ENCODE measurements at places on chromosomes 16 and 17.

- DNase-seq, result no peak
These were observed 23.9 kb upstream of the AATK start for GRCh38 chr17:81189670-81190530.

GRCh38 chr17:73342050-73342522 is 30.3 kb upstream of the CDC42EP4 start:
- DNase-seq, result peak; percentile 91

DNA sequence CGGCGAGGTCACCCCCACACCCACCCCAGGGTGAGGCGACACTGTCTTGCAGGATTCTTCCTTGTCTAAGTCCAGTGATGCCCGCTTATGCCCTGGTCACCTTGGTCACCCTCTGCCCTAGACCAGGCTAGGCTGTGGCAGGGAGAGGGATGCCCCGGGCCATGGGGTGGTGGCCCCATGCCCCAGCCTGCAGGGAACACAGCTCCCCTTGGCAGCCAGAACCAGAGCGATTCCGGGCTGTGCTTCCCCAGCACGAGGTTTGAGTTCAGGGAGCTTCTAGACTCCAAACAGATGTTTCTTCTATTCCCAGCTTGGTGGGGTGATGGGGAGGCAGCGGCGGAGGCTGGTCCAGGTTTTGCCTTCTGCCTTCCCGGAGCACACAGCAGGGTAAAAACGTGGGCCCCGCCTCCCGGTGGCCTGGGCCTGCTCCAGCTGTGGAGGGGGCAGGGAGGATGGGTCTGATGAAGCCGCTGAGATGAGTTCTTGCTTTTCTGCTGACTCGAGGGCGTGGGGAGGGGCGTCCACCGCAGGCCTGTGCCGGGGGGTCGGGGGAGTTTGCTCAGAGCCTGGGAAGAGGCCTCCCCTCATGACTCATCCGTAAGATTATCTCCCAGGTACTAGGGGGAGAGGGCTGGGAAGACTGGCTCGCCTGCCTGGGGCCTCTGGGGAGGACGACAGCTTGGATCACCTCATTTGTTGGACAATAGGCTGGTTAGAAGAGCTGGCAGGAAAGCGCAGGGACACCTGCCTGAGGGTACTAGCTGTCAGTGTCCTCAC is 15.4 kb downstream of the SMTNL2 start:
- DNase-seq, result no peak

DNA sequence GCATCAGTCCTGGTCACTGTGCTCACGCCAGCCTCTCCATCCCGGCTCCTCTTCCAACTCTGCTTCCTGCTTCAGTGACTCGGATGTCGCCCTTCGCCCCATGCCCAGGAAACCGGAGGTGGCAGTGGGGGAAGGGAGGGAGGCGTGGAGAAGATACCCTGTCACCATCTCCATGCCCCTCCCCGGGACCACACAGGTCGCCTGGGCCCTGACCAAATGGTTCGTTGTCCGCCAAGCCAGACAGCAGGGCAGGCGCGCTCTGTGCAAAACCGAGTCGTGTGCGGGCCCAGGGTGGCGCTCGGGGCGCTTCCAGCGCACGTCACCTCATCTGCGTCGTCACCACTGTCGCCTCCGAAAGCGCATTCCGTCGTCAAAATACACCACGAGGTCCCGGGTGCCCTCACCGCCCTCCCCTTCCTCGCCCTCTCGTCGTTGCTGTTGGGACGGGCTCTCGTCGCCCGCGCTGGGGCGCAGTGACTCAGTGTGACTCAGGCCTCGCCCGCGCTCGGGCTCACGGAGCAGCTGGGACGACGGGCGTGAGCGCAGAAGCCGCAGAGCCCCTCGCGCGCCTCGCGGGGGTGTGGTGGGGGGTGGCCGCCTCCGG is 39.2 kb downstream of the ZNF778 start:
- DNase-seq, result no peak

GRCh38 chr17:60716766-60717165 is 39.1 kb downstream of the BCAS3 start:
- DNase-seq, result no peak

DNA sequence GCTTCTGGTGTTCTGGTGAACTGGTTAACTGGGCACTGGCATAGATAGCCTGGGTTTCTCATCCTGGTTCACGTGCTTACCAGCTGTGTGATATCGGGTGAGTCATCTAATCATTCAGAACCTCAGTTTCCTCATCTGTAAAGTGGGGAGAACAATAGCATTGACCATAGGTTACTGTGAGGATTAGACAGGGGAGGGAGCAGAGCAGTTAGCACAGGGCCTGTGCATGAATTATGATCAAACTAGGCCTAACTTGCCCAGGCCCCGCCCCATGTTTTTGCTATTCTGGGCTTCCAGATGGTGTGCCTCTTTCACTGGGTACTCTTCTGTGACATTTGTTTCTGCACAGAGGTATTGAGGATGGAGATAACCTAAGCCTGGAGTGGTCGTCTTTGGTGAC is 4.6 kb upstream of the KLHL36 start:
- no peak for DNase-seq

- no peak for DNase-seq
These were observed 172.4 kb downstream of the ABCA8 start for GRCh38 chr17:68782789-68783188.

DNA sequence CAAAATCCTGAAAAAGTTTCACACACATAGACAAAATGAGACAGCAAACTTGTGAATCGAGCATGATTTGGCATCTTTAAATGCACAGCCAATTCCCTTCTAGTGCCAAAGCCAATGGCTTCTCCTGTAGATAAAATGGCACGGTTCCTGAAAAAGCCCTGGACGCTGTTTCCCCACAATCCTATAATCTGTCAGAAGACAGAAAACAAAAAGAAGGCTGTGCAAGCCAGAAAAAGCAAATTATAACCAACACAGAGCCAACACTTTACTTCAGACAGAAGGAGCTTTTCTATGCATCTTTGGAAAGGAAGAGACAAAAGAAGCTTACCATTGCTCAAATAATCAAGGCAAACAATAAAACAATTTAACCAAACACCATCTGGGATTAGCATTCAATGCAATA is 23.8 kb downstream of the FAM222B start:
- DNase-seq, result no peak

GRCh38 chr16:4323071-4323844 is 7.4 kb downstream of the GLIS2 start:
- DNase-seq, result no peak

DNA sequence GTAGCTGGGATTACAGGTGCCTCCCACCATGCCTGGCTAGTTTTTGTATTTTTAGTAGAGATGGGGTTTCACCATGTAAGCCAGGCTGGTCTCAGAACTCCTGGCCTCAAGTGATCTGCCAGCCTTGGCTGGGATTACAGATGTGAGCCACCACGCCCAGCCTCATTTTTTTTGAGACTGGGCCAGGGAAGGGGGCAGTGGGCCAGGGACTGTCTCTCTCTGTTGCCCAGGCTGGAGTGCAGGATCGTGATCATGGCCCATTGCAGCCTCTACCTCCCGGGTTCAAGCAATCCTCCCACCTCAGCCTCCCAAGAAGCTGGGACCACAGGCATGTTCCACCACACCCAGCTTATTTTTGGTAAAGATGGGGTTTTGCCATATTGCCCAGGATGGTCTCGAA is 16.0 kb downstream of the RSL1D1 start:
- no peak for DNase-seq

- no peak for DNase-seq
These were observed 4.7 kb upstream of the CDH15 start for GRCh38 chr16:89166696-89167424.

DNA sequence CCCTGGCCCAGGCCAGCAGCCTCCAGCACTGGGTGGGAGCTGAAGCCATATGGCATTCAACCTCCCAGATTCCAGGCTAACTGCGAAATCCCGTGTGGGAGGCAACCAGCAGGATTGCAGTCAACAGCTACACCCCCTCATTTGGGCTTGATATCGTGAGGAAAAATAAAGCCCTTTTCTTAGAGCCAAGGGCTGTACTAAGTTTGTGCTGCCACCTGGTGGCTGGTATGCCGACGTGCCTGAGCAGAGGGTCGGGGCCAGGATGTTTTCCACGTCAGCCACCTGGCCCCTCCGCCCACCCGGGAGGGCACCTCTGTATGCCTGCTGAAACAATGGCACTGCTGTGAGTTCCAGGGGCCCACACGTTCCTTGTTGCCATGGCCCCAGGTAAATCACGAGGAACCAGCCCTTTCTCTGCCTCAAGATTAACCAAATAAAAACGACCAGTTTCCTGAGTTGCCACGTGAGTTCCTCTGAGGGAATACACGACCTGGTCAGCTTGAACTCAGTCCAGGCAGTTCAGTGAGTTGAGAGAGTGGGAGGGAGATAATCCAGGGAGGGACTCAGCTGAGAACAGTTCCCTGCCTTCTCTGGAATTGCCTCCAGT is 9.0 kb downstream of the TMEM98 start:
- peak; percentile 87 for DNase-seq

GRCh38 chr17:59494757-59495368 is 70.5 kb upstream of the DHX40 start:
- DNase-seq, result no peak

- no peak for DNase-seq
These were observed 214.2 kb upstream of the MON1B start for GRCh38 chr16:76976756-76977155.

DNA sequence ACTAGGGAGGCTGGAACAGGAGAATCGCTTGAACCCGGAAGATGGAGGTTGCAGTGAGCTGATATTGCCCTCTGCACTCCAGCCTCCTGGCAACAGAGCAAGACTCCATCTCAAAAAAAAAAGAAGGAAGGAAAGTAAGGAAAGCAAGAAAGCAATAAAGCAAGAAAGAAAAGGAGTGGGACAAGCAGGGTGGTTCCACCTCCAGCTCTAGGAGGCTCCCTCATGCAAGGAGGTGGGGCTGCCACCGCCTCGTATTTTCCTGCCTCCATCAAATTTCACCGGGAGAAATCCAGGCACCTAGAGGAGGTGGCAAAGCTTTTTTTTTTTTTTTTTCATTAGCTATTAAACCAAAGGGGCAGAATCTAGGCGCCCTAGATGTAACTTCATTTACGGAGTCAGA is 1.0 kb downstream of the CYB561 start:
- DNase-seq, result no peak

- DNase-seq, result no peak
These were observed 251.9 kb downstream of the IRX3 start for GRCh38 chr16:54034684-54035083.

DNA sequence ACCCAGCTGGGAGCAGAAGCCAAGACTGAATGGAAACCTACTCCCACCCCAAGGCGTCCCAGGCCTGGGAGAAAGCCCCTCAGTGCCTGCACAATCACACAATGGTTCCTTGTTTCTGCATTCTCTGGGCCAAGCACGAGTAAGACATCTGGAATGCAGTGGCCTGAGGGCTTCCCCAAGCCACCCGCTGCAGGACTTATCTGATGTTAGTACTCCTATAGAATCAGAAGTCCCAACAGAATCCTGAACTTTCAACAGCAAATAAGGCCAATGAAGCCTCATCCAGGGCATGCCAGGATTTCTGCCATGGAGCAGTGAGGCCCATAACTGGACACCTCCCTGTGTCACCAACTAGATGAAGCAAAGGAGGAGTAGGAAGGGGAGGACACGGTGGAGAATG is 28.6 kb downstream of the MYO18A start:
- no peak for DNase-seq

DNA sequence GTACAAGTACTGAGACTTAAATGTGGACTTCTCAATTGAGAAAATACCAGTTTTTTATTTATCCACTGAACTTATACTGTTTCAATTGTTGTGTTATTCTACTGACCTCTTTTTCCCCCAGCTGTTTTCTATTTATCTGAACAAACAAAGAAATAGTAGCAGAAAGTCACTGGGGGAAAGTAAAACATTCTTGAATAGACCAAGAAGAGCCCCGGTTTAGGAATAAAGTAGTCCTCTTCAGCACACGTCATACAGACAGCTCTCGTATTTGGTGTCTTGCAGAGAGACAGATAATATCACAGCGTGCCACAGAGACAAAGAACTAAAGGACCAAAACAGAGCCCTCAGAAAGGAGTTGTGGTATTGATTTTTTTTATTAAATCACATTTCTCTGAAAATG is 1159.1 kb upstream of the CDH8 start:
- no peak for DNase-seq

DNA sequence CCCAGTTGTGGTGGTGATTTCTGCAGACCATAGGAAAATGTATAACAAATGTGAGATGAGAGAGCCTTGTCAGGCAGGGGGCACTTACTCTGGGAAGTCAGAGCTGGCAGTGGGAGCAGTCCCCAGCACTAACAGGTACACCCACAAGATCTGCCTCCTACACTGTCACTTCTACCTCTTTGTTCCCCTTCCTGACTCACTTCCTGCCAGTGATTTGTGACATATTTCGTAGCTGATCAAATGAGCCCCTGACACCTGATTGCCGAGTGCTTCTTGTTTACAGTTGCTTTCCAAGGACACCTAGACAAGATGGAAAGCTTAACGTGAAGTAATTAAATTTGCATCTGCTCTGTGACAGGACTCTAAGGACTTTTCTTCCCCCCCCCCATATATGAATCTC is 40.5 kb downstream of the FTO start:
- no peak for DNase-seq

DNA sequence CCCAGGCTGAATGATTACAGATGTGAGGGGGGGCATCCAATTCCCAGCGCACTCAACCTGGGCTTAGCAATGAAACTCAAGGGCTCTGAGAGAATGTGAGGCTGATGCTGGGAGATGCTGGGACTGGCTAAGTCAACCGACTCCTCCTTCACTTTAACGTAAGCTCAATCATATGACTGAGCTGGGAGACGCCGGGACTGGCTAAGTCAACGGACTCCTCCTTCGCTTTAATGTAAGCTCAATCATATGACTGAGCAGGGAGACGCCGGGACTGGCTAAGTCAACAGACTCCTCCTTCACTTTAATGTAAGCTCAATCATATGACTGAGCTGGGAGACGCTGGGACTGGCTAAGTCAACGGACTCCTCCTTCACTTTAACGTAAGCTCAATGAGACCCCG is 179.4 kb downstream of the VPS53 start:
- no peak for DNase-seq

DNA sequence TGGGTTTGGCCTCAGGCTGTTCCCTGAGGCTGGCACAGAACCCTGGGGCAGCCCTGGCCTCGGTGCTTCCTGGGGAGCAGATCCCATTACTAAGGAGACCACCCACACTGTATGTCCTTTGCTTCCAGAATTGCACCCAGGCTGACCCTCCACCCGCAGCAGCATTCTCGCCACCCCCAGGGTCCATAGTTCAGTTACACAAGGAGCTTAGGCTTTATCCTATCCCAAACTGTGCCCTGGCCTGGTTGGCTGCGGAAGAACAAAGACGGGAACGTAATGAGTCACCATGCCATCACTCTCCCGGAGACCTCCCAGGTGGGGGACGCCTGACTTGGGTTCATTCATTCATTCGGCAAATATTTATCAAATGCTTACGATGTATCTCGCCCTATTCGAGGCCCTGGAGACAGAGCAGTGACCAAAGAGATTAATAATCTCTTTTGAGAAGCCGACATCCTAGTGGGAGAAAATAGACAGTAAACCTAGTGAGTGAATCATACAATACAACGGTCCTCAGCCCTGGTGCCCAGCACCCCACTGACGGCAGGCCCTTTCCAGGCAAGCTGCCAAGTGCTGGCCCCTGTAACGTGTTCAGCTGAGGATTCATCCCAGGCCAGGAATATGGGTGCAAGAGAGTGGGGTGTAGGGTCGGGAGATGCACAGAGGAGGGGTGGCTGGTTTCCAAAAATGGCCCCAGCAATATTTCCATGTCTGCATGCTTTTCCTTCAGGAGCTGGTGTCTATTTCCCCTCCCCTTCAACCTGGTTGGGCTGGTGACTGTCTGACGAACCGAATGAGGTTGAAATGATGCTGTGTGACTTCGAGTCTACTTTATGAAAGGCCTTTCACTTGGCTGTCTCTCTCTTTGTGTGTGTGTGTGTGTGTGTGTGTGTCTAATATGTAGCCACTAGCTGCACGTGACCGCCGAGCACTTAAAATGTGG is 134.2 kb downstream of the MGAT5B start:
- no peak for DNase-seq

GRCh38 chr17:83152745-83153611 is 73.6 kb downstream of the METRNL start:
- DNase-seq, result peak; percentile 46
